H9 (cell line): ENCODE measurements at places on chromosomes 3 and 15.

DNA sequence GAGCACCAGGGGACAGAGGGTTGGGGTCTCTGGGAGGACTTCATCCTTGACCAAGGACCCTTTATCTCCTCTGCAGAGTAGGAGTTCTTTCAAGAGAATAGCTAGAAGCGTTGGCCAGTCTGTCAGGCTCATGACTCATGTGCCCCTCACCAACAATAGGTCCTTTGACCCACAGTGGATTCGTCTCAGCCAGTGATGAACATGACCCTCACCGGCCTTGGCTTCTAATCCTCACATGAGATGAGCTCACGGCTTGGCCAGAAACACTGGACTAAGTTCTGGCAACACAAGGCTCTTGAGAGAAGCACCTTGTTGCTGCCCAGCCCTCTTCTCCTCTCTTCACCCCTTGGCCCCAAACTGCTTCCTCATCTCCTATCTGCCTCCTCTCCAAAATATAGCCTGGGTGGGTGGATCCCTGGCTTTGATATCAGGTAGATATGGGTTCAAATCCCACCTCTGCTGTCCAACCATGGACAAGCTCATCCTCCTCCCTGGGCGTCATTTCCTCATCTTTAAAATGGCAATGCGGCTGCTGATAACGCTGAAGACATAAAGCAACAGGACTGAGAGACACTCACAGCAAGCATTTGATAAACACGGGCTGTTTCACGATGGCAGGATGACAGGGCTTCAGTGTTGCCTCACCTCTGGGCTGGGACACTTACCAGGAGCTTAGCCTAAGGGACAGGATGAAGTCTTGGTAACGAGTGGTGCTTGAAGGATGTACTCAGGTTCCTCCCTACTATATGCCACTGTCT lies 446.7 kb upstream of the PROK2 start:
- no peak overlapping the region for H3K27ac ChIP-seq
- no peaks in the 10 kb centered on the region for H3K4me1 ChIP-seq
- DNase-seq: no peak
- H3K4me3 ChIP-seq: no peak overlapping the region

DNA sequence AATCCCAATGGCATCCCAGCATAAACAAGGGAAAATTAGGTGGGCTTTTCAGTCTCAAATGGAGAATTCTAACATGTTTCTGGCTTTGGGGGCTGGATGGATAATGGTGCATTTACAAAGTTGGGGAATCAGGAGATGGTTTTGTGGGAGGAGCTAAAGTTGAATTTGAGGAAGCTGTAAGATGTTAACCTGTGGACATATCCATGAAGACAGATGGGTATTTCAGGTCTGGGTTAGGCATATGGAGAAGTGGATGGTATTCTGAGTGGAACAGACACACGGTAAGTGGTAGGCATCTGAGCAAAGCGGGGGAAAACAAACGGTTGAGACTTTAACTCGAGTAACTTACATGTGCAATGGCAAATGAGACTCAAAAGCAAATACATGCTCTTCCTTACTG lies 1.7 kb upstream of the LMLN start:
- H3K4me1 ChIP-seq: peaks cover 2% of the 10 kb centered on the region; the same call in 1 of the 2 replicates
- no peak for DNase-seq
- no peak overlapping the region; the same call in 2 of the 3 replicates for H3K4me3 ChIP-seq
- no peaks in the 10 kb centered on the region for H3K27me3 ChIP-seq
- peaks cover 33% of the 10 kb centered on the region for H3K36me3 ChIP-seq

- H3K27me3 ChIP-seq: no peaks in the 10 kb centered on the region
- H3K4me1 ChIP-seq: no peaks in the 10 kb centered on the region
- H3K36me3 ChIP-seq: no peaks in the 10 kb centered on the region
- no peak for DNase-seq
- no peak overlapping the region for H3K4me3 ChIP-seq
These were observed 13.8 kb downstream of the HDAC11 start for GRCh38 chr3:13493867-13494441.

DNA sequence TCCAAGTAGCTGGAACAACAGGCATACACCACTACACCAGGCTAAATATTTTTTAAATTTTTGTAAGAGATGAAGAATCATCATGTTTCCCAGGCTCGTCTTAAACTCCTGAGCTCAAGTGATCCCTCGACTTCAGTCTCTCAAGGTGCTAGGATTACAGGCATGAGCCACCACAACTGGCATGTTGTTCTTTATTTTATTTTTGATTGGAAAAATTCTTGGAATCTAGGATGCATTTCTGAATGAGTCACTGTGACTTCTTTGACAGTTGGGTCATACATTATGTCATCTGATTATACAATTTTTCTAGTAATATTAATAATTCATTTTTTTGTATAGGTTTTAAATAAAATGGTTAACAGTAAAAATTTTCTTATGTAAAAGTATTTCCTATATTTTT lies 870.2 kb downstream of the SI start:
- no peaks in the 10 kb centered on the region for H3K27me3 ChIP-seq
- H3K36me3 ChIP-seq: no peaks in the 10 kb centered on the region
- H3K4me3 ChIP-seq: no peak overlapping the region
- no peaks in the 10 kb centered on the region for H3K4me1 ChIP-seq
- no peak overlapping the region for H3K27ac ChIP-seq
- no peak for DNase-seq

GRCh38 chr3:184911570-184911969 lies 99.6 kb downstream of the VPS8 start:
- peak overlapping the region; percentile 53; the same call in 1 of the 3 replicates for H3K4me3 ChIP-seq
- peak; percentile 60 for DNase-seq
- H3K4me1 ChIP-seq: peaks cover 33% of the 10 kb centered on the region; the same call in 1 of the 2 replicates
- peak overlapping the region; percentile 17 for H3K27ac ChIP-seq
- H3K36me3 ChIP-seq: peaks cover 8% of the 10 kb centered on the region
- H3K27me3 ChIP-seq: no peaks in the 10 kb centered on the region

DNA sequence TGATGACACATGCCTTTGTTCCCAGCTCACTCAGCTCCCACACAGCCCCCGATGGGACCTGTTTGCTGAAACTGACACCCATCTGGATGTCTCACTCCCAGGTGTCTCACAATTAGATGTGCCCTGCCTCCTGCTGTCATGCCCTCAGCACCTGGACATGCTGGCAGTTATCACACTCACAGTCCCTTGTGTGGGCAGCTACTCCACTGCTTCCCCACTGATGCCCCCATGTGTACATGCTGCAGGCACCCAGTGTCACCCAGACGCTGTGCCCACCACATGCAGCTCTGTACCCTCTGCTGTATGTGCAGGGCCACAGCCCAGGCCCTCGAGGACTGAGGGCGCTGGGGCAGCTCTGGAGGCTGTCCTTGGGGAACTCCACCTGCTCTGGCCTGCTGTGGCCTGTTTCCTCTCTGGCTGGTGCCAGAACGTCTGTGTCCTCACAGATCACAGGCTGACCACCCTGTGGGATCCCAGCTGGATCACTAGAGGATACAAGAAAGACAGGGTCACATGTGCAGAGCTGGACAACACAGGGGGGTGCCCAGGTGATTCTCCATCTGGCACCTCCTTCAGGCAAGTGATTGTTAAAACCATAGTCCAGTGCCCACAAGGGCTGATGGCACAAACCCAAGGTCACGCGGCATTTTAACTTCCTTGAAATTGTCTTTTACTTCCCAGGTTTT lies 14.0 kb downstream of the C3orf22 start:
- no peaks in the 10 kb centered on the region for H3K27me3 ChIP-seq
- peaks cover 3% of the 10 kb centered on the region; the same call in 2 of the 3 replicates for H3K36me3 ChIP-seq
- peaks cover 4% of the 10 kb centered on the region; the same call in 1 of the 2 replicates for H3K4me1 ChIP-seq
- no peak overlapping the region for H3K27ac ChIP-seq
- peak; percentile 14 for DNase-seq

DNA sequence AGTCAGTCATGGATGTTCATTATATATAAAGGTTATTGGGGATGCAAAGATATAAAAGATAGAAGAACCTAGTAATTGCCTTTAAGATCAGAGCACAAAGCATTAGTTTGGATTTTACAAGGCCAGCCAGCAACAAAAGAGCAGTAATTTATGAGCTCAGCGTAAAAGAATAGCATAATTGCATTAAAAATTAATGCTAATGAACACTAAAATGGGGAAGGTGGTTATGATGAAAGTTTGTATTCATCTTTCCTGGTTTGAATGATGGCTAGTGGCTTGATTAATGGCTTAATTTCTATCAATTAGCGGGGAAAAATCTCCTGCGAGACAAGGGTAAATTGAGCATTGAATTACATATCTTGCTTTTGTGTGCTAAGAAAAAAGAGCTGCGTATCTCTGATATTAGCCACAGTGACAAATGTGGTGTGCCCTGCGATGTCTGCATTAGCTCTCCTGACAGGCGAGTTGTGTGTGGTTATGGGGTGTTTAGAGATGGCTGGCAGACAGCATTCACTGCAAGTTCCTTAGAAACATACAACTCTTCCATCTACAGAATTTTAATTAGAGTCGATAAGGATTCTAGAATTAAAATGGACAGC lies 42.8 kb upstream of the MLF1 start:
- DNase-seq: no peak
- H3K4me3 ChIP-seq: no peak overlapping the region
- no peaks in the 10 kb centered on the region for H3K27me3 ChIP-seq
- H3K4me1 ChIP-seq: no peaks in the 10 kb centered on the region

GRCh38 chr15:27894645-27895044 lies 204.5 kb downstream of the OCA2 start:
- H3K4me3 ChIP-seq: no peak overlapping the region
- peaks cover 2% of the 10 kb centered on the region; the same call in 1 of the 2 replicates for H3K4me1 ChIP-seq

GRCh38 chr15:90249203-90249863 lies at the start of gene TTLL13:
TSS of gene TTLL13 (plus strand) at chr15:90249556. CDS start at chr15:90250631, 1,075 bp downstream.
- H3K4me3 ChIP-seq: peak within 1 kb of the TSS; percentile 65
- H3K36me3 ChIP-seq: no peaks in the 10 kb centered on the region
- no peaks in the 10 kb centered on the region for H3K4me1 ChIP-seq
- no peak within 1 kb of the TSS for H3K27ac ChIP-seq
- peaks cover 2% of the 10 kb centered on the region; the same call in 1 of the 2 replicates for H3K27me3 ChIP-seq

DNA sequence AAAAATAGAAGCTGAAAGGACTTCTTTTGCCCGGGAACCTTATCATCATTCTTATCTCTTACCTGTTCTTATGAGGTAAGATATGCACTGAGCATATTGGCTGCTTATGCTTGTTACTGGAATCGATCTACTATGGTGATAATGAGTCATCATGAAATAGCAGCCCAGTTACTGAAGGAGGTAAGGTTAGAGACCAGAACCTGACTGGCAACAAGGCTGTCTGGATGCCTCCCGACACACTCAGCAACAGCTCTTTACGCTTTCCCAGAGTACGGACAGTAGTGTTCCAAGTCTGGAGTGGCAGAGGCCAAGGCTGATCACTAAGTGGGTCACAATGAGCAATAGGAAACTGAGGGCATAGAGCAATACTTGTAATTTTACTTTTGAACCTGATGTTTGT lies 314.1 kb downstream of the NLGN1 start:
- no peak overlapping the region for H3K27ac ChIP-seq
- H3K4me3 ChIP-seq: no peak overlapping the region
- H3K36me3 ChIP-seq: no peaks in the 10 kb centered on the region
- no peak for DNase-seq

DNA sequence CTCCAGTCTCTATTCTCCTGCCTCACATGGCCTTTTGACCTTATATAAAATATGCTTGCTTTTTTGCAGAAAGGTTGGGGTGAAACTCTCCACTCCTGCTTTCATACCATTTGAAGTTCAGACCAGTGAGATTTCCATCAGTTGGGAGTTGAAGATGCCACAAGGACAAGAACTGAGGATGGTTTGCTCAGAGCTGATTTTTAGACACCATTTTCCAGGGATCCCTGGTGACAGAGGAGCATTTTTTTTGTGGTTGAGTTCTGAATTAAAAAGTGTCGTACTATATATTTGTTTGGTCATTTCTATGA lies 8.8 kb upstream of the TM4SF1 start:
- no peaks in the 10 kb centered on the region for H3K27me3 ChIP-seq
- DNase-seq: no peak
- no peaks in the 10 kb centered on the region for H3K4me1 ChIP-seq

GRCh38 chr3:129199366-129199765 lies 15.7 kb upstream of the CNBP start:
- no peaks in the 10 kb centered on the region for H3K36me3 ChIP-seq
- no peaks in the 10 kb centered on the region for H3K4me1 ChIP-seq
- DNase-seq: no peak
- no peaks in the 10 kb centered on the region for H3K27me3 ChIP-seq

DNA sequence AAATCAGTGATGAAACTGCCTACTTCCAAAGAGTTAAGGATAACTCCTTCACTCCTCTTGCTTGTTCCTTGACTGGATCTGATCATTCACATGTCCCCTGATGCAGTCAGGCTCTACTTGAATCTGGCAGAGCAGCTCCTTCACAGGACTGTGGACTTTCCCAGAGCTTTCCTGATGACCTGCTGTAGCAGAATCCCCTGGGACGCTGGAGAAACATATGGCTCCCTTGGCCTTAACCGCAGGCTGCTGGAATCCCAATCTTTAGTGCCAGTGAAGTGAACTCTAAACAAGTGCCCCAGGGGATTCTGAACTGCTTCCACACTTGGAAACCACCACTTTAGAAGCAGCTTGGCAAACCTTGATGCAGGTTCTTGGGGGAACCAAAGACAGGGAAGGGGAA lies 217.8 kb downstream of the CHST2 start:
- no peak overlapping the region for H3K27ac ChIP-seq
- H3K36me3 ChIP-seq: no peaks in the 10 kb centered on the region

- no peak overlapping the region for H3K4me3 ChIP-seq
- H3K36me3 ChIP-seq: no peaks in the 10 kb centered on the region
- DNase-seq: no peak
These were observed 50.5 kb downstream of the MBNL1 start for GRCh38 chr3:152319256-152319655.

DNA sequence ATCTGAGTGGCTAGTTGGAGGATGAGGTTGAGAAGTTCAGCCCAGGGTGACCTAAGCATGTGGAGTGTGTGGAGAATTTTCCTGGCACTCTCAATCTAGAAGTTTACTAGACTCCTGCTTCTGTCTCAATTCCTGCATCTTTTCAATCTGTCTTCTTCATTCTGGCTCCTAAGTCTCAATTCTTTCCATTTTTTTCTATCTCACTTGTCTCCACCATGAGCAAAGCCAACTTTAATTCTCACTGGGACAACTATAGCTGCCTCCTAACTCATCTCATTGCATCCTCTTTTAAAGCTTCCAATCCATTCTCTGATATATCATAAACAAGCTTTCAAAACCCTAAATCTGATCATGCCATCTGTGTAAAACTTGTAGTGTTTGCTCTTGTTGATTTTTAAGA lies 569.3 kb downstream of the NAALADL2 start:
- DNase-seq: no peak
- H3K36me3 ChIP-seq: no peaks in the 10 kb centered on the region
- H3K4me3 ChIP-seq: no peak overlapping the region
- no peaks in the 10 kb centered on the region for H3K4me1 ChIP-seq
- H3K27me3 ChIP-seq: no peaks in the 10 kb centered on the region
- H3K27ac ChIP-seq: no peak overlapping the region

GRCh38 chr3:106485217-106485616 lies 616.4 kb upstream of the CBLB start:
- H3K4me1 ChIP-seq: peaks cover 3% of the 10 kb centered on the region; the same call in 1 of the 2 replicates
- no peak overlapping the region for H3K27ac ChIP-seq
- H3K27me3 ChIP-seq: no peaks in the 10 kb centered on the region
- H3K4me3 ChIP-seq: no peak overlapping the region
- DNase-seq: no peak

GRCh38 chr15:48644827-48645557 lies 517 bp downstream of the FBN1 start:
- DNase-seq: peak; percentile 52
- peaks cover 5% of the 10 kb centered on the region for H3K4me1 ChIP-seq
- H3K27me3 ChIP-seq: peaks cover 12% of the 10 kb centered on the region; the same call in 1 of the 2 replicates
- no peak overlapping the region for H3K27ac ChIP-seq

GRCh38 chr3:120177151-120177550 lies 82.9 kb upstream of the GSK3B start:
- no peaks in the 10 kb centered on the region for H3K27me3 ChIP-seq
- no peak overlapping the region for H3K4me3 ChIP-seq
- no peaks in the 10 kb centered on the region for H3K36me3 ChIP-seq
- no peaks in the 10 kb centered on the region; the same call in 1 of the 2 replicates for H3K4me1 ChIP-seq
- peak; percentile 50 for DNase-seq
- H3K27ac ChIP-seq: no peak overlapping the region
